ENCODE measurements at places on chromosomes 2 and 18.

DNA sequence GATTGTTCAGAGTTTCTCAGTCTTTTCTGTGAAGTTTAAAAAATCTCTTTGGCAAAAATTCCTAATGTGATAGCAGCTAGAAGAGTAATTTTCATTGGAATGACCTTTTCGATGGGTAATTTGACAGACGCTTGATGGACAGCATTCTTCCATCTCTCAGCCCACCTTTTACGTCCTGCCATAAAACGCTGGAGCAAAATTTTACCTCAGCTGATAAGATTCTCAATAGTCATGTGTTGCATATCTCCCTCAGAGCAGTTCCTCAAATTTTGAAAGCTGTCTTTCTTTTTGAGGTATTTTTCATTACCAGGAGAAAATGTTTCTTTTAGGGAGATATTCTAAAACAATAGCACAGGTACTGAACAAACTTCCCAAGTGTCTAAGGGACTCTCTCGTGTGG, 441.4 kb downstream of the PARD3B start:
- DNase-seq = no peak

DNA sequence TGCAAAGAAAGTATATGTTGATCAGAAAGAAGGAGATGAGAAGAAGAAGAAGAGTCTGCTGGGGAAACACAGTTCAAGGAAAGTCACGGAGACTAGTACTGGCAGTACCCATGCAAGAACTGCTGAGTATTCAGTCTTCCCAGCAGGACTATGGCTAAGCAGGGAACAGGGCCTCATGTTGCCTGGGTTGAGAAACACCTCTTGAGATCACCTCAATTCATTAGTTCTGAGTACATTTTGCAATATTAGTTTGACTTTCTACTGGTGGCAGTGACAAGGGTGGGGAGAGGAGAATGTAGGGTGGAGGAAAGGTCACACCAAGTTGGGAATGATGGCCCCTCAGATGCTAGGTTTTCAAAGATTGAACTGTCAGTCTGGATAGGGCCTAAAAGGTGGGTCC, 50.5 kb downstream of the MRPL33 start:
- DNase-seq = no peak

- DNase-seq = no peak
Observed at GRCh38 chr2:241207641-241208040, 19.2 kb downstream of the ANO7 start.

- DNase-seq = no peak
Observed at GRCh38 chr2:200814276-200814815, 2.6 kb downstream of the BZW1 start.

GRCh38 chr2:235988271-235989015, 179.7 kb downstream of the GBX2 start:
- DNase-seq = no peak

GRCh38 chr18:79413901-79414300, 18.2 kb downstream of the NFATC1 start:
- peak; percentile 25 for DNase-seq

- no peak for DNase-seq
Observed at GRCh38 chr2:120933693-120934573, 198.3 kb downstream of the GLI2 start.

DNA sequence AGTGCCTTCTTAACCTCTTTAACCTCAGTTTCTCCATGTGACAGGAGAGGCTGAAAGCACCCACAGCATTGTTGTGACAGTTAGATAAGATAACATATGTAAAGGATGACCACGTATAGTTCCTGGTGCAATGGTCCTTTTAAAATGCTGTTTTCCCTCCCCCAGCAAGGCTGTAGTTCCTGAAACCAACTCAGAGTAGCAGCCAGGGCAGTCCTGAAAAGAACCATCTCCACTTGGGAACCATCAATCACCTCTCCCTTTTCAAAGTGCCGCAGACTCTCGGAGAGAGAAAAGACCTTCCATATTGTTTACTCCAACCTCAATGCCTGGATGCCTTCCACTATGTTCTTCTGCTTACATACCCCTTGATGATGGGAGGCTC, 158.8 kb downstream of the DDX1 start:
- DNase-seq = no peak

DNA sequence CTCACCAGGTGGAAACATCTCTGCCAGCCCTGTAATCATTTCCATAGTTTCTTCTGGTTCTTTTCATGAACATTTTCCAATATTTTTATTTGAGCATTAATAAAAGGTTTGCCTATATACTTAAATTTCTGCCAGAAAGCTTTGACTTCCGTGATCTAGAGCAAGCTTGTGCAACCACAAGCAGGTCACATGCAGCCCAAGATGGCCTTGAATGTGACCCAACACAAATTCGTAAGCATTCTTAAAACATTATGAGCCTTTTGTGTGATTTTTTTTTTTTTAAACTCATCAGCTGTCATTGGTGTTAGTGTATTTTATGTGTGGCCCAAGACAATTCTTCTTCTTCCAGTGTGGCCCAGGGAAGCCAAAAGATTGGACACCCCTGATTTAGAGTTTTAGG, 51.6 kb downstream of the NEDD4L start:
- no peak for DNase-seq
